ENCODE measurements at places on chromosomes 11 and 22.

- no peak for DNase-seq
Observed at GRCh38 chr11:3346587-3346986, 32.4 kb downstream of the ZNF195 start.

DNA sequence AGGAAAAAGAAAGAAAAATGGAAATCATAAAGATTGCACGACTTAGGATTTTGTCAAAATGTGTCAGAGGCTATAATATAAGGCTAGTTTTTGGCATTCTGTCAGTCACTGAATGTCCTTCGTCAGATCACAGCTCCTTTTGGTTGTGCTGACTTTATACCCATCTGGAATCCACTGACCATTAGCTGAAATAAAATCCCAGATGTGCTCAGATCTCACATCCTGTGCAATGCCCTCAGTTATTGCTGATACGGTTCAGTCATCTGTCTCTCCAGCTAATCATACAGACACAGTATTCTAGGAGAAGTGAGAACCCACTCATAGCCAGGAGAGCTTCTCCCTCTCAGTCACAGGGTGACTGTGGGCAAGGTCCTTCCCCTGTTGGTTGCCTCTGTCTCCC lies 11.5 kb downstream of the CD44 start:
- DNase-seq, result no peak

GRCh38 chr22:30044369-30044768 lies 35.9 kb upstream of the HORMAD2 start:
- DNase-seq, result no peak

- DNase-seq, result no peak
Observed at GRCh38 chr22:45518580-45518991, 15.9 kb downstream of the FBLN1 start.

- DNase-seq, result no peak
Observed at GRCh38 chr11:119361056-119361787, 14.7 kb upstream of the MFRP start.
